Ascending aorta (tissue), 2 donors: ENCODE measurements at places on chromosomes 7 and 10. TPM values are rescaled to one million over a fixed set of nuclear protein-coding genes. Genes with fewer than 3 reads are reported as not detected.

The PDSS1 gene
- not detected for total RNA-seq

The C7orf33 gene
- total RNA-seq = not detected

The PLXNA4 gene
- 27.1 TPM for total RNA-seq

The SUGCT gene
- total RNA-seq = 9.8 TPM

The CRHR2 gene
- total RNA-seq = 3.1 TPM

The C10orf53 gene
- total RNA-seq = not detected

The ZNF425 gene
- not detected for total RNA-seq

The CUZD1 gene
- total RNA-seq = not detected

The BZW2 gene
- total RNA-seq = 18.0 TPM

The TRIM50 gene
- not detected for total RNA-seq

The AQP1 gene
- 2,113 TPM for total RNA-seq

DNA sequence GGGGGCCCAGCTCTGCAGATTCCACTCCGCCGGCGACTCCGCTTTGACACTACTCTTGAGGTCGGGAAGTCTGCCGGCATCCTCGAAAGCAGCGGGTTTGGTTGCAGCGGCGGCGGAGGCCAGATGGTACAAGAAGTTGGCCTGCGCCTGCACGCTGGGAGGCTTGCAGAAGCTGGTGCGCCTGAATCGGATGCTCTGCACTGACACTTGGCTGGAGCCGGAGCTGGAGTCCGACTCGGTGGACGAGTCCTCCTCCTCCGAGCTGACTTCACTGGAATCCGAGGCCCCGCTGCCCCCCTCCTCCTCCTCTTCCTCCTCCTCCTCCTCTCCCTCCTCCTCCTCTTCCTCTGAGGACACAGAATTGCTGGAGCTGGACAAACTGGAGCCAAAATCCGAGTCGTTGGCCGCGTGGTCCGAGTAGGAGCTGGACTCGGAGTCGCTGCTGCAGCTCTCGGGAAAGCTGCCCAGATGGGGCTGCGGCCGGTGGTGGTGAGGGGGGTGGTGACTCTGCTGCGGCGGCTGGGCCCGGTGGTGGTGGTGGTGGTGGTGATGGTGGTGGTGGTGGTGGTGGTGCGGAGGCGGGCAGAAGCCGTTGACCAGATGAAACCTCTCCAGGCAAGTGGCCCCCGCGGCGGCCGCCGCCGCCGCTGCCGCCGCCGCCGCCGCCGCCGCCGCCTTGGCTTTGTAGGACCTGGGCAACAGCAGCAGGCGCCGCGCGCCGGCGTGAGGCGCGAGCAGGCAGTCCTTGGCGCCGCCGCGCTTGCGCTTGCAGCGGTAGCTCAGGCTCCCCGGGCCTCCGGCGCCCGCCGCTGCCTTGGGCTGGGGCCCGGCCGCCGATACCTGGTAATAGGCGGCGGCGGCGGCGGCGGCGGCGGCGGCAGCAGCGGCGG is 9.0 kb downstream of the SKIDA1 start:
- peak; percentile 78 for DNase-seq

DNA sequence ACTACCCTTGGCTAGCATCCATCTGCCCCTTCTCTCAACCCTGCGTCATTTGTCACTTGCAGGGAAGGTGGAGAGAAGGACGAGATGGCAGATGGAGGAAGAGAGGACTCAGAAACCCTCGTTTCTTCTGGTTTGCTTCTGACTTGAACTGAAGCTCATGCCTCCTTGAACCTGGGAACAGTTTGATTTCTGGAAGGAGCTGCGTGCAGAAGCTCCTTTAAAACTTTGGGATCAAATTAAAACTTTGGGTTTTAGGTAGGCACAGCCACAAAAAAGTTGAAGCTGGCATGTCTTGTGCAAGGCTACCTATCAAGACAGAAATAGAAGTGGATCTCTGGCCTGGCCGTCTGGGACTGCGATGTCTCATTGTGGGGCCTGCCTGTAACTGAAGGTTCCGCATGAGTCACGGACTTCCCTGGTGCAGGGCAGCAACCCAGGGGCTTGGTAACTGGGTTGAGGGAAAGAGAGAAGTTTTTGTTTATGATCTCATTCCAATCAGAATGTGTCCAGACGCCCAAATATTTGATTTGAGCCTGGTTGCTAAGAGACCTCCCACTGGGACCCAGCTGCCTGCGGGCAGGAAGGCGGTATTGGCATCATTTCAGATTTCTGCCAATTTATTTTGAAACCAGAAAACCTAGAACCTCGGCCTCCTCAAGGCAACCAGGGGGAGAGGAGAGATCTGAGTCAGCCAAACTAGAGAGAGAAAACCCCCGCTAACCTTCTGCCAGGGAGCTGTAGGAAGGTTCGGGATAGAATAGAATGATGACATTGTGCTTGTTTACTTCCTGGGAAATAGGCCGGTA is 15.8 kb upstream of the CAMK1D start:
- DNase-seq = peak; percentile 80

GRCh38 chr7:75694638-75695399 is 43.9 kb downstream of the HIP1 start:
- peak; percentile 8 for DNase-seq

GRCh38 chr10:27805180-27805579 is 59.6 kb upstream of the MKX start:
- DNase-seq = no peak

GRCh38 chr10:118832241-118832651 is 77.5 kb upstream of the CACUL1 start:
- peak; percentile 18 for DNase-seq

DNA sequence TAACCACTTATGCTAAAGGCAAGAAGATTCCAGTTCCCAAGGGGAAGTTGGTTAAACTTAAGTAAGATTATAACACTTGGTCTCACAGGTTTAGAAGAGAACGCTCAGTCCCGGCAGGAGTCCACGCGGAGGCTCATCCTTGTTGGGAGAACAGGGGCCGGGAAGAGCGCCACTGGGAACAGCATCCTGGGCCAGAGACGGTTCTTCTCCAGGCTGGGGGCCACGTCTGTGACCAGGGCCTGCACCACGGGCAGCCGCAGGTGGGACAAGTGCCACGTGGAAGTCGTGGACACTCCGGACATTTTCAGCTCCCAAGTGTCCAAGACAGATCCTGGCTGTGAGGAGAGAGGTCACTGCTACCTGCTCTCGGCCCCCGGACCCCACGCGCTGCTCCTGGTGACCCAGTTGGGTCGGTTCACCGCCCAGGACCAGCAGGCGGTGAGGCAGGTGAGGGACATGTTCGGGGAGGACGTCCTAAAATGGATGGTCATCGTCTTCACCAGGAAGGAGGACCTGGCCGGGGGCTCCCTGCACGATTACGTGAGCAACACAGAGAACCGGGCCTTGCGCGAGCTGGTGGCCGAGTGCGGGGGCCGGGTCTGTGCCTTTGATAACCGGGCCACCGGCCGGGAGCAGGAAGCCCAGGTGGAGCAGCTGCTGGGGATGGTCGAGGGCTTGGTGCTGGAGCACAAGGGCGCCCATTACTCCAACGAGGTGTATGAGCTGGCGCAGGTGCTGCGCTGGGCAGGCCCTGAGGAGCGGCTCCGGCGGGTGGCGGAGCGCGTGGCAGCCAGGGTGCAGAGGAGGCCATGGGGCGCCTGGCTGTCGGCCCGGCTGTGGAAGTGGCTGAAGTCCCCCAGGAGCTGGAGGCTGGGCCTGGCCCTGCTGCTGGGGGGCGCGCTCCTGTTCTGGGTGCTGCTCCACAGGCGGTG is 3.8 kb downstream of the GIMAP1 start:
- no peak for DNase-seq

DNA sequence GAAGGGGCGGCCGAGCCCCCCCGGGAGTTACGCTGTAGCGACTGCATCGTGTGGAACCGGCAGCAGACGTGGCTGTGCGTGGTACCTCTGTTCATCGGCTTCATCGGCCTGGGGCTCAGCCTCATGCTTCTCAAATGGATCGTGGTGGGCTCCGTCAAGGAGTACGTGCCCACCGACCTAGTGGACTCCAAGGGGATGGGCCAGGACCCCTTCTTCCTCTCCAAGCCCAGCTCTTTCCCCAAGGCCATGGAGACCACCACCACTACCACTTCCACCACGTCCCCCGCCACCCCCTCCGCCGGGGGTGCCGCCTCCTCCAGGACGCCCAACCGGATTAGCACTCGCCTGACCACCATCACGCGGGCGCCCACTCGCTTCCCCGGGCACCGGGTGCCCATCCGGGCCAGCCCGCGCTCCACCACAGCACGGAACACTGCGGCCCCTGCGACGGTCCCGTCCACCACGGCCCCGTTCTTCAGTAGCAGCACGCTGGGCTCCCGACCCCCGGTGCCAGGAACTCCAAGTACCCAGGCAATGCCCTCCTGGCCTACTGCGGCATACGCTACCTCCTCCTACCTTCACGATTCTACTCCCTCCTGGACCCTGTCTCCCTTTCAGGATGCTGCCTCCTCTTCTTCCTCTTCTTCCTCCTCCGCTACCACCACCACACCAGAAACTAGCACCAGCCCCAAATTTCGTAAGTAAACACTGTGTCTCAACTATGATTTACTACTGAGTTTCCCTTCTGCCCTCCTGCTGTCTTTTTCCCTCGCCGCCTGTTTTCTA is 666 bp downstream of the NRG3 start:
- no peak for DNase-seq

GRCh38 chr10:79359816-79360498 is 12.7 kb downstream of the PPIF start:
- no peak for DNase-seq

- no peak for DNase-seq
Observed at GRCh38 chr7:12491526-12491925, 79.0 kb upstream of the SCIN start.

GRCh38 chr7:42351316-42351935 is 114.4 kb upstream of the GLI3 start:
- no peak for DNase-seq

GRCh38 chr10:120423431-120424197 is 33.4 kb upstream of the PLPP4 start:
- DNase-seq = no peak

DNA sequence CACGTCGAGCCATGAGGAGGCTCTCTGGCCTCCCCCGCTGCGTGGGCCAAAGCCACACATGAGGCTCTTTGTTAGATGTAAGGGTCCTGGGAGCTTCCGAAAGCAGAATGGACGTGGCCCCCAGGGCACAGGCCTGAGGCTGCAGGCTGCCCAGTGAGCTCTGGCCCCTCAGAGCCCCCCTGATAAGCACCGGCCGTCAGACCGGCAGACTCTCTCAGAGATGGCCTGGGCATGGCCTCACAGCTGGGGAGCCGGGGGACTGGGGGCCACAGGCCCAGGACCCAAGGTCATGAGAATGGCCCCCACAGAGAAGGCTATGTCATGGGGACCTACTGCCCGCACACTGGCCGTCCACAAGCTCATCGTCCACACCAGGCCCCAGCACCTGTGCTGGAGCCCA is 31.7 kb upstream of the ADGRA1 start:
- DNase-seq = no peak

GRCh38 chr7:117188949-117189592 is 133.8 kb downstream of the WNT2 start:
- no peak for DNase-seq

GRCh38 chr10:115945701-115946445 is 327.1 kb downstream of the GFRA1 start:
- DNase-seq = no peak

GRCh38 chr7:47775238-47775637 is 173.0 kb downstream of the PKD1L1 start:
- DNase-seq = no peak

- DNase-seq = no peak
Observed at GRCh38 chr10:23585666-23586065, 146.8 kb downstream of the OTUD1 start.

- DNase-seq = no peak
Observed at GRCh38 chr7:47347346-47347745, 234.6 kb downstream of the TNS3 start.

- DNase-seq = no peak
Observed at GRCh38 chr10:122507616-122508015, 46.3 kb downstream of the HTRA1 start.

DNA sequence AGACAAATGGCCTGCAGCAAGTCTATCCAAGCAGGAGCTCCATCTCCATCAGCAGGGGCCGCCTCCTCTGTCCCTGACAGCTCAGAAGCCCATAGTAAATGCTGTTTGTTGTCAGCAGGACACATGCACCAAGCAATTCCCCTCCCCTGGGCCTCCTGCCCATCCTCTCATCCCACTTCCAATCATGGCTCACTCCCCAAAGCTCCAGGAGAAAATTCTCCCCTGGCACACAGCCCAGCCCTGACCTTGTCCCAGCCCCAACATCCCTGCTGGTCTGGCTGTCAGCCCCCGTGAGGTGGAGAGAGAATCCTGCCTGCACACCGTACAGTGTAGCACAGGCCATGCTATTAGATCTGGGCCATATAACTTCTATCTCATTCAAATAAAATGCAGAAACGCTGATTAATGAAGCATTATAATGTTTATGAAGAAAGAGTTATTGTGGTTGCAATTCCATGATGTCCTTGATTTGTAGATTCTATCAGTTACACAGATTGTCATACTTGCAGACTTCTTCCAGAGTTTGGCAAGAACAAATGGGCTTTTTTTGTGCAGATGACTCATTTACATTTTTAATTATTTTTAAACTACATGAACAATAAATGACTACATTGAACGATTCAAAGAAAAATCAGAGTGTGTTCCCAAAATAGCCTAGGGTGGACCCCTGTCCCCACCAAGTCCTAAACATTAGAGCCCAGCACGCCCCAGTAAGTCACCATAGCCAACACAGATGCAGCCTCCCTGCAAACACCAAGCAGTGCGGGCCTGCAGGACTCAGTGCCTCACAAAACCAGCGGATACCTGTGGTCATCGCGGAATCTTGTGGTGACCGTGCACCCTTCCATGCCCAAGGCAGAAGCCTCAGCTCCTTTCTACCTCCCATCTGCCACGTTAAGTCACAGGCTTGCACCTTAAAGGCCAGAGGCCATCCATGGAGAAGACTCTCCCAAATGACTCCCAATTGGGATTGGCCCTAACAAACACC is 70.1 kb downstream of the COBL start:
- no peak for DNase-seq

DNA sequence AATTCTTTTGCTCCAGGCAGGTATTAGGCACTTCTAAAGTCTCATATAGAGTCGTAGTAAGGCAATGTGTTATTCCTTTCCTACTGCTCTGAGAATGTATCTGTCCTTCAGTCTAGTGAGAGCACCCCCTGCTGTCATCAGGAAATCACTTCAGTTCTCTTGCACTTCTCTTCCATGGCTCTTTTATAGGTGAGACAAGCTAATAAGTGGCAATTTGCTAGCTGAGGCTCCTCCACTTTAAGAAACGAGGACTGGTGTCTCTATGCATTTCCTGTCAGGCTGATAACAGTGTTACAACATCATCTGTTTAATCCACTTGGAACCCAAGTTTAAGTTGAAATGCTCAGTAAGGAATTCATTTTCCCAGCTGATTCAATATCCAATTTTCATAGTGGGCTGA is 350.6 kb downstream of the TFEC start:
- DNase-seq = no peak

GRCh38 chr10:125415006-125415633 is 254.8 kb upstream of the CTBP2 start:
- no peak for DNase-seq

- no peak for DNase-seq
Observed at GRCh38 chr7:77888998-77889397, 90.4 kb downstream of the PHTF2 start.

GRCh38 chr7:130793855-130794618 is 60.0 kb upstream of the KLF14 start:
- no peak for DNase-seq

GRCh38 chr10:126628746-126629145 is 41.7 kb downstream of the C10orf90 start:
- DNase-seq = no peak
